Right atrium auricular region (tissue), 2 donors: ENCODE measurements at places on chromosomes 3 and 15. TPM values are rescaled to one million over a fixed set of nuclear protein-coding genes. Genes with fewer than 3 reads are reported as not detected.

- no peak for DNase-seq
Measured at GRCh38 chr3:152076148-152076547, 192.6 kb upstream of the MBNL1 start.

Gene APH1B
- 6.9 TPM for total RNA-seq

GRCh38 chr3:108565506-108565905 lies 23.7 kb downstream of the CIP2A start:
- DNase-seq = no peak

Gene CYP1A2
- not detected for total RNA-seq

DNA sequence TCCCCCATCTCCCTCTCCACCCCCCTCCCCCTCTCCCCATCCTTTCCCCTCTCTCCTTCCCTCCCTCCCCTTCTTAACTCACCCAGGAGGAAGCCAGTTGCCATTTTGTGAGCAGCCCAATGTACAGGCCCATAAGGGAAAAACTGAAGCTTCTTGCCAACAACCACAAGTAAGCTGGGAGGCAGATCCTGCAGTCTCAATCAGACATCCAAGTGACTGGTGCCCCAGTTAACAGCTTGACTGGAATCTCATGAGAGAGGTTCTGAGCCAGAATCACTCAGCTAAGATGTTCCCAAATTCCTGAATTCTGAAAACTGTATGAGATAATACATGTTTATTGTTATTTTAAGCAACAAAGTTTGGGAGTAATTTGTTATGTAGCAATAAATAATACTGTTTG lies 90.7 kb downstream of the C3orf70 start:
- no peak for DNase-seq

GRCh38 chr15:100667405-100668347 lies 65.3 kb downstream of the ASB7 start:
- no peak for DNase-seq

DNA sequence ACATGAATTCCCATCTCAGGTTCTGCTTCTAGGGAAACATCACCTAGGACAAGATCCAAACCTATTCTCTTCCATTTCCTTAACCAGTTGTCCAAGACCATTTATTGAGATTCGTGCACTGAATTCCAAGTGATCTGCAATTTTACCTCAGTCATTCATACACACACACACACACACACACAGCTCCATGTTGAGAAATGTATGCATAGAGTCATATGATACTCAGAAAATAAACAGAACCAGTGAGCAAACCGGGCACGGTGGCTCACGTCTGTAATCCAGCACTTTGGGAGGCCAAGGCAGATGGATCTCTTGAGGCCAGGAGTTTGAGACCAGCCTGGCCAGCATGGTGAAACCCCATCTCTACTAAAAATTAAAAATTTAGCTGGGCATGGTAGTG lies 6.1 kb upstream of the KPNA1 start:
- DNase-seq = no peak

- DNase-seq = no peak
Measured at GRCh38 chr3:35601959-35602358, 37.4 kb upstream of the ARPP21 start.
